ENCODE measurements at places on chromosomes 16 and 17.

DNA sequence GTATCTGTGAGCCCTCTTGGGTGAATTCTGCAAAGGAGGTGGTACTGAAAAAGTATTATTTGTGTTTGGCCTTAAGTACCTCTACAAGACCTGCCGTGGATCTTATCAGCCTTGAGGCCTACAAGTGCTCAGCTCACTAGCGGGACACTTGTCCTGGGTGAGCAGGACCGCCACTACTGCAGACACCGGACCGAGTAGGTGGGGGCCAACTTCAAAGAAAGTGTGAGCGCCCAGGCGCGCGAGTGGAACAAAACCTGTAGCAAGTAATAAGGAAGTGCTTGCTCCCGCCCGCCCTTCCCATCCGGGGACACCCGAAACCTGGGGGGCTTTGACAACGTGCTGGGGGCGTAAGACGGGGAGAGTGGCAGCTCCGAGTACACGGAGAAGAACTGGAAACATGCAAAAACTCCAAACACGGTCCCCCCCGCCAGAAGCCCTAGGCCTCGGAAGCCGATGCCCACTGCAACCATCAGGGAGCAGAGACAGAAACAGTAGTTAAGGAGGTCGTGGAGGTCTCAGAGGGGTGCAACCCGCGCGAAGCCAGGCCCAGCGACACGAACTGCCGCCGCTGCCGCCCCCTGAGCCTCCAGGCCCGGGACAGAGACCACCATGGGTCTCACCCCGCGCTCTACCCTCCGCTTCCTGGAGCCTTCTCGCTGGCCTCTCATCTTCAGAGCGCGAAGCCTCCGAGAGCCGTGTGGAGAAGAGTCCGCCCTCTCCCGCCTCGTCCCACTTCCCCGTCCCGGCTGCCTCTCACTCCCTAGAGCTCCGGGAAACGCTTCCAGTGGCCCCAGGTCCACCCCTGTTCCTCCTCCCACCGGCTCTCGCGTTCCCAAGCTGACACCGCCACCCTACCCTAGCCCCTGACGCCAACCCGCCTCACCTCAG, 537 bp downstream of the CNOT1 start:
- peak; percentile 28 for DNase-seq

- no peak for DNase-seq
These were observed 40.6 kb upstream of the AQP8 start for GRCh38 chr16:25176136-25176535.

DNA sequence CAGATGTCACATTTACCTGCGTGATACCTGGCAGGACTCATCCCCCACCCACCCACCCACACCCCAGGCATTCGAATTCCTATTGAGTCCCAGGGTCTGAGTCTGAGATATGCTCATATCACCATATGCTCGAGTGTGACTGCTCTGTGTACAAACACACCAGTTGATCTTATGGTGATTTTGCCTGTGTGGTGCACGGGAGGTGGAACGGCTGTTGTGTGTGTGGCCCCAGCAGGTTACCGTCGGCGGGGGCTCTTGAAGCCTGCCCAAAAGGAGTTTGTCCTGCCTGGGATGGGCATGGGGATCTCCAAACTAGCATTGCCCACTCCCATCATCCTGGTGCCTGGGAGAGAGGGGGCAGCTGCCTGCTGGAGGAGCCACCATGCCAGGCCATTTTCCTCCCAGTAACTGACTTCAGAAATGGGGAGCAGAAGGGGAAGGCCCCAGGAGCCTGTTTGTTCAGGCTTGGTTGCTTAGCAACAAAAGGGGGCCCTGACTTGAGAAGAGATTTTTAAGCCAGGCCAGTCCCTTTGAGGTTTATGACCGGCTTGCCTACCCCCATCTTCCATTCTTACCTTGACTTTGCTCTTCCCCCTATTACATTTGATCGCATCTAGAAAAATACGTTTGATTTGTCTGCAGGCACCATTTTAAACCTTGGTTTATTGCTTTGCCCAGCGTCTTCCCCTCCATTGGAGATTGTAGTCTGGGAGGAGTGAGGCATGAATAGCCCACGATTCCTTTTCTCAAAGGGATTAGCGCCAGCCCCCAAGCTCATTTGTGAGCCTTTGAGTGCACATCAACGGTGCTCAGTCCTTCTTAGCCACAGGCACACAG, 217.7 kb downstream of the CCDC182 start:
- DNase-seq: no peak

DNA sequence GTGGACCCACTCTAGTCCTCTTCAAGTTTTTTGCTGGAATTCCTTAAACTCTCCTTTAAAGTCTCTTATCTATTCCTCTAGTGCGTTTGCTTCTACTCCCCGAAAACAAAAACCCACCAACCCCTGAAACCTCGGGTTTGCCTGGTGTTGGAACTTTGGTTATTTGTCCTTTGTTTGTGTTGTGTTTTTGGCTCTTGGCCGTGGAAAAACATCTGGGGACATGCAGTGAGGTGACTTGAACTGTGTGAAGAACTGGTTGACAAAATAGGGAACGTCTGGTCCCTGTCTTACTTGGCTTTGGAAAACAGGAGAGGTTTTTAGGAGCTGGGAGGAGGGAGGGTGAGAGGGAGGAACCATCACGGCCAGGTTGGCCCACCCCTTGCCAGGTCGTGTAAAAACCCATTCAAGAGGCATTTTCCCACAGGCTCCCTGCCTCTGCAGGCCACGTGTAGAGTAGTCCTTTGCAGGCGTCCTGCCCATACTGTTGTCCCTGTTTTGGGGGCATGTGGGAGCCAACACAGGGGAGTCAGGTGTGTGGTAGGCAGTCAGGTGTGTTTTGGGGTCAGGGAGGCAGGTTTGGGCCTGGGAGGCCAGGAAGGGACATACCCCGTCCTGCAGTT, 169.3 kb downstream of the RAB11FIP4 start:
- DNase-seq: no peak

GRCh38 chr17:74691151-74691550, 21.6 kb downstream of the CD300LF start:
- no peak for DNase-seq

GRCh38 chr16:74874912-74875546, 100.4 kb upstream of the FA2H start:
- DNase-seq: peak; percentile 35

DNA sequence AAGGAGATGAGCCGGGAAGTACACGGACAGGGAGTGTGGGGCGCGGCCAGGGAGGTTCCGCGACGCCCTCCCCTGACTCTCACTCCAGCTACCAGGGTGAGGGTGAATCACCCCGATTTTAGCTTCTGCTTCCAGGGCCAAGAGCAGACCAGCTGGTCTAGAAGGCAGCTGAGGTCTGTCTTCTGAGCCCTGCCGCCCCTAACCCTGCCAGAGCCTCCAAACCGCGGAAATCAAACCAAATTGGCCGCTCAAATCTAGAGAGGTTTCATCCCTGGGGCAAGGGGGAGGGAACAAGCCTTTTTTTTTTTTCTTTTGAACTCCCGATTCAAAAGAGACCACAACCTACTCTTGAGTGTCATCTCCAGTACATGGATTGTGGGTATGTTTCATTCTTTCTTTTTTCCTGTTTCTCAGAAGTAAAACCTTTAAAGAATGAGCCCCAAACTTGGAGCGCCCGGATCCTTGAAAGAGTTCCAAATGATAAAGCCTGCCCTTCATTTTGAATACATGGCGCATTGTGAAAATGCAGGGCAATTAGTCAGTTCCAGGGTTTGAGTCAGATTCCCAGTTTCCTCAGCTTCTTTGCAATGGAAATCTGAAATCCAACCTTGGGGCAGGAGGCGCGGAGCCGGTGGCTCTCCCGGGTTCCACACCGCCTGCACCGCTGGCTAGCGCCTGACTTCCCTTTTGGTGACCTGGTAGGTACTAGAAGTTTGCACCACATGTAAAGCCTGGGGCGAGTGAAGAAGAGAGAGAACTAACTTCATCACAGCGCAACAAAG, 16.5 kb upstream of the ZFHX3 start:
- DNase-seq: no peak

- no peak for DNase-seq
These were observed 559.9 kb upstream of the HSBP1 start for GRCh38 chr16:83247767-83248372.

DNA sequence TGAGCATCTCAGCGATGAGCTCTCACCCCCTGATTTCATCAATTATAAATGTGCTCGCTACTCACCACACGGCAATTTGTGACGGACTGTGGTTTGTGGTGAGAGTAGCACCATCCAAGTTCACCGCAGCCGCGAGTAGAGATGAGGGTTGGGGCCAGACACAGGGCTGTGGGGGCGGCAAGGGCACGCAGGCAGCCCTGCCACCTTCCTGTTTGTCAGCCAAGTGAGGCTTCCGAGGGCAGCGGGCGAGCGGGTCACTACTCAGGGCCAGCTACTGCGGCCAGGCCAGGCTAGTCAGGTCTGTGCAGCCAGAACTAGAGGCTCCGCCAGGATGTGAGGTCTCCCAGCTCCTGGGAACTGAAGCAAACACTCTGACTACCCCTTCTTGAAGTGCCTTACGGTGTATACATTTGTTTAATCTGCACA, 39.6 kb upstream of the MEOX1 start:
- DNase-seq: no peak

GRCh38 chr17:78205124-78205775, 8.8 kb upstream of the BIRC5 start:
- DNase-seq: no peak

- no peak for DNase-seq
These were observed 521 bp downstream of the C16orf87 start for GRCh38 chr16:46830417-46830901.

DNA sequence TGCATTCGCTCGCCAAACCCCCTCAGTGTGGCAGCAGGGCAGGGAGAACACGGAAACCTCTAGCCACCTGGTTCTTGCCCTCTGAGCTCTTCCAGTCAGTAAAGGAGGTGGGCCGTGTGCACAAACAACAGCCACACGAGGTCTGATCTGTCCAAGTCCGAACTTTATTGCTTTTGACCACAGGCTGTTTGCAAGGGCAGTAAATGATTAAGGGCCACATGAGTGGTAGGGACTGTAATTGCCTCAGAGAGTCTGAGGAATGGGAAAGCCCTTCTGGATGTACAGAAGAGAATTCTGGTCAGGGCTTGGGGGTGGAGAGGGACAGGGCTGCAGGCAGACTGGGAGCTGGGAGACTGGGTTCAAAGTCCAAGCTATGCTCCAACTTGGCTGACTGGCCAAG, 75.7 kb upstream of the LHX1 start:
- no peak for DNase-seq

DNA sequence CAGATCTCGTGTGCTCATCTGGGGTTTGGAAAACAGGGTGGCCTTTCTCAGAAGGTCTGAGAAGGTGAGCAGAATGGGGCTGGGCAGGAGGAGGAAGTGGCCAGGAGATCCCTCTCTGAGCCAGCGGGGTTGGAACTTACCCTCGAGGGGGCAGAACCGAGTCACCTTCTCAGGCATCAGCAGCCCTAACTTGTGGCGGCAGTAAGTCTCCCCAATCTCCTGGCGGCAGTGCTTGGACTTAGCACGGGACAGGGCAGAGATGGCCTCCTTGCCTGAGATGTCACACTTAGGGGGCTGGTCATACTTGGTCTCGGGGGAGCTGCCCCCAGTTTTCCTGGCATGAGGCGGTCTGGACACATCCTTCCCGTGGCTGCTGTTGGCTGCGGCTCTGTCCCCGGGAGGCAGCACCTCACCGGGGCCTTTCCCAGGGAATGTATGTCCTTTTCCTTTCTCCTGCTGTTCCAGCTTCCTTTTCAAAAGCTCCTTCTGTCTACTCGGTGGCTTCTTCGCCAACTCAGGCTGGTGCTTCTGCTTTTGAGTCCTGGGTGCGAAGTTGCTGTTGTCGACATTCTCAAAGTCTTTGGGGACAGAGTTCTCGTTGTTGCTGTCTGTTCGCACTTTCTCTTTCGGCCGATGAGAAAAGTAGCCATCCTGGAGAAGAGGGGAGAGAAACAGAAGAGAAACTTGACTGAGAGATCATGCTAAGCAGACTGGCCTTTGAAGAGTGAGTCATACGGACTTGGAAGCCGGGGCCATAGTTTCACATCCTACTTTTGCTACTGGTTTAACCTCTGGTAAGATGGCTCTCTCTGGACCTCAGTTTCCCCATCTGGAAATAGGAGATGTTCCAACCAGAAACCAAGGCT, 211.7 kb downstream of the XYLT1 start:
- DNase-seq: no peak

DNA sequence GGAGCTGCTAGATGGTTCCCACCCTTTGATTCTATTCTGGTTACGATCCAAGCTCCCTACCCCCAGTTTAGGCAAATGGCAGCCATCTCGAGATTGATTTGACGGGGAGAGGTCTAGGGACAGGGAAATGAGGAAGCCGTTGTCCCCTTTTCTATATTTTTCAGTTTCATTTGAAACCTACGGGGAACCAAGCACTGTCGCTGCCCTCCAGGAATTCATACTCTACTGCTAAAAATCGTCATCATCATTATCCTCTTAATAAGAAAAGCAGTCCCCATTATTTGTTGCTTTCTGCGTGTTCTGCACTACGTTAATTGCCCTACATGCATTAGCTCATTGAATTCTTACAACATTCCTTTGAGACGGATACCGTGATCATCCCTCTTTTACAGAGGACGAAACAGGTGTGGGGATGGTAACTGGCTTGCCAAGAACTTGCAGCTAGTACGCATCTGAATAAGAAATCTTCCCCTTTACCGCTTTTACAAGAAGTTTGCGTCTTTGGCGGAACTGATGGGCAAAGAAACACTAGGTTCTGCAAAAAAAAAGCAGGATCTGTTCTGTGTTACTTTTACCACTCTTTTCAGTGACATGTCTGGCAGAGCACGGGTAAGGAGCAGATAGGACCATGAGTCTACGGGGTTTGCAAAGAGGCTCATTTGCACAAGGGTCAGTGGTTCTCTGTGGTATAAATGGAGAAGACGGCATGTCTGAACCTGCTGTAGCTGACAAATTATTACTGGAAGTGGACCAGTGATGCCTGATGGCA, 1.1 kb downstream of the CCP110 start:
- DNase-seq: no peak

- no peak for DNase-seq
These were observed 13.3 kb downstream of the GRB7 start for GRCh38 chr17:39751016-39751543.

GRCh38 chr16:59543641-59544040, 809.5 kb upstream of the GOT2 start:
- DNase-seq: no peak

GRCh38 chr17:48973806-48974205, 5.4 kb upstream of the GIP start:
- DNase-seq: no peak

GRCh38 chr17:39791111-39791992, 53.6 kb downstream of the GRB7 start:
- DNase-seq: no peak
